Right lobe of liver (tissue), 6 donors: ENCODE measurements at places on chromosomes 12 and 14. TPM values are rescaled to one million over a fixed set of nuclear protein-coding genes. Genes with fewer than 3 reads are reported as not detected.

The TMEM52B gene
- 0.06 TPM for total RNA-seq

The VPS37B gene
- 6.7 TPM for total RNA-seq

The DPY19L2 gene
- 0.26 TPM for total RNA-seq

The MEG3 gene
- 13.6 TPM for total RNA-seq

The KRT83 gene
- not detected for total RNA-seq

The MYO1H gene
- total RNA-seq, result not detected

The MMP17 gene
- total RNA-seq, result 0.79 TPM

The GALC gene
- total RNA-seq, result 9.5 TPM

The STAB2 gene
- total RNA-seq, result 14.7 TPM

DNA sequence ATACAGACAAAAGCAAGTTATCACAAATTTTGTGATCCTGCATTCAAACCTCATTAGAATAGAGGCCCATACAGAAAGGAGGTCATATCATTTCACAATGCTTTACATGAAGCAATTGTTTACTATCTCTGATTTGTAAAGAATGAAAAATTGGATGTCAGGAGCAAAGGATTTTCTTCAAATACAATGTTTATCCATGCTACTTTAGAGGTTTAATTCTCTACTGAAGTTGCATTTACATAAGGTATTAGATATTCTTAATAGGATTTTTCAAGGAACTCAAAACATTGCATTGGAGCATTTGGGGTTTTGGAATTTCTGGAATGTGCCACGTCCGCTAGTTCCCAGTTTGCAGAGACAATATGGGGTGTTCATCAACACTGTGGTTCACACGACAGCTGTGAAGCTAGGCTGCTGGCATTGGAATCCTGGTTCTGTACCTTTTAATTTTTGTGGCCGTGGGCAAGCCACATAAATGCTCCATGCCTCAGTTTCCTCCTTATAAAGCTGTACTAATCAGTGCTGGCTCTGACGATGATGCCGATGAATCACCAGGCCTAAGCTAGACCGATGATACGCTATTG, 174.8 kb downstream of the APAF1 start:
- no peak for DNase-seq

DNA sequence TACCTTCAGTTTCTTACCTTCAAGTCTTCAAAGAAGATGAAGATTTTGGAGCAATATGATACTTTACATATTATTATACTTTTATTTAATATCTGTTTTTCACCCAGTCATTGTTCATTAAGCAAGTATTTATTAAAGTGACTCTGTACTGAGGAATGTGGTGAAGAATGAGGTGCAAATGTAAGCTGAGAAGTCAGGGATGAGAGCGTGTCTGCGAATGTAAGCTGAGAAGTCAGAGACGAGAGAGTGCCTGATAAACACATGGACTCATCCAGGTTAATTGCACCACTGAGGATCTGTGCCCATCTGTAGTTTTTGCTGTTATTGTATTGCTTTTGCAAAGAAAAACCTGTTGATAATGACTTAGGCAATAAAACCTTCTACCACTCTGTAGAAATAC, 211.9 kb upstream of the FAR2 start:
- no peak for DNase-seq

GRCh38 chr12:67441736-67442346, 172.7 kb downstream of the CAND1 start:
- peak; percentile 92 for DNase-seq

GRCh38 chr12:122785503-122785902, 11.1 kb downstream of the CCDC62 start:
- no peak for DNase-seq

GRCh38 chr14:80948291-80948690, 6.8 kb upstream of the CEP128 start:
- DNase-seq, result no peak

- no peak for DNase-seq
Observed at GRCh38 chr12:26101350-26101734, 23.5 kb downstream of the BHLHE41 start.

GRCh38 chr12:65505386-65506121, 227.1 kb downstream of the MSRB3 start:
- DNase-seq, result no peak

GRCh38 chr12:1911598-1912575, 6.6 kb downstream of the CACNA2D4 start:
- DNase-seq, result no peak

- peak; percentile 57 for DNase-seq
Observed at GRCh38 chr12:46803517-46803916, 22.3 kb downstream of the SLC38A4 start.

DNA sequence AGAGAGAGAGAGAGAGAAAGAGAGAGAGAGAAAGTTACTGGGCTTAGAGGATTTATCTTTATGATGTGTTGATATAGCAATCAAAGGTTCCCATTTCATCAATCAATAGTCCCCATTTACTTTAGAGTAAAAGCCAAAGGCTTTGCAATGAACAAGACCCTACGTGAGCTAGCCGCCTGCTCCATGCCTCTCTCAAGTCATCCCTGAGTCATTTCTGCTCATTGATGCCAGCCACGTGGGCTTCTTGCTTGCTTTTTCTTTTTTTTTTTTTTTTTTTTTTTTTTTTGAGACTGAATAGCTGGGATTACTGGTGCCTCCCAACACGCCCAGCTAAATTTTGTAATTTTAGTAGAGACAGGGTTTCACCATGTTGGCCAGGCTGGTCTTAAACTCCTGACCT, 70.9 kb downstream of the GPR135 start:
- DNase-seq, result no peak

GRCh38 chr12:27583981-27584380, 60.0 kb downstream of the PPFIBP1 start:
- DNase-seq, result no peak

DNA sequence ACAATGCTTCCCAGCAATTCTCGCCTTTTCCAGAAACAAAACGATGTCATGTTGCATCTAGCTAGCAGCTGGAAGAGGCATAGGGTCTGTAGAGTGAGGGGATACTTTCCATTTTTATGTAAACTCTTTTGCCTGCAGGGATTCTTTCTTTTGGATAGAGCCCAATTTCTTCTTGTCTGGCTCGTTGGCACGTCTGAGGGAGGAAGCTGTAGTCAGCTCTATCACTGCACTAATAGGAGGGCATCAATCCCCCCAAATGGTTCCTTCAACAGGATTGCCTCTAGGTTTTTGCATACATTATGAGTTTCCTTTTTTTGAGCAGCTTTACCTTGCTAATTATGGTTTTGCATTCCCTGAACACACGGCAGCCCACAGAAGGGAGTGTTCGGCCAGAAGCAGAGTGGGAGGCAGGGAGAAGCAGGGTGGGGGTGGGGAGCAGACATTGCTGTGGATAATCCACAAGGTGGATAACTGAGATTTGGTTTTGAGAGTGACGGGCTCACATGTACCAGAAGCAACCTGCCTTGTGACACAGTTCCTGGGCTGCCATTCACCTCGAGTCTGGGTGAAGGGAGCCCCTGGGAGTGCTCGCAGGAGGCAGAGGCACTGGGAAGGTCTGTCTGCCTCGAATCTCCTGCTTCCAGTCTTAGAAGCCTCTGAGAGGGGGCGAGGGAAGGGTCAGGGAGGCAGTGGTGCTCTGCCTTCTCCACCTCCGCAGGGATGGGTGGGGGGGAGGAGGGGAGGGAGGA, 24.5 kb downstream of the LRTM2 start:
- DNase-seq, result peak; percentile 26

GRCh38 chr12:21894792-21895595, 46.2 kb downstream of the ABCC9 start:
- peak; percentile 84 for DNase-seq

DNA sequence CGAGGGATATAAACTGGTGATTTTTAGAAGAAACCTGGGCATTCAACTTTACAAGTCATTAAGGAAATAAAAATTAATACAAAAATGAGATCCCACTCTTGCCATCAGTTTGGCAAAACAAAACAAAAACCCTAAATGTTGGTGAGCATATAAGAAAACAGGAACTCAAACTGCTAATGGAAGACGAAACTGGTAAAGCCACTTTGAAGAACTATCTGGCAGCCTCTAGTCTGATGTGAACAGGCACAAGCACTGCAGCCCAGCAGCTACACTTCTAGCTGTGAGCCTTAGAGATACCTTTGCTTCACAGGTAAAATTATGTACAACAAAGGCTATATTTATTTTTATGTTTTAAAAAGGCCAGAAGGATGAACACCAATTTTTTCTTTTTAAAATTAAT, 459.6 kb downstream of the ZFP36L1 start:
- DNase-seq, result no peak

DNA sequence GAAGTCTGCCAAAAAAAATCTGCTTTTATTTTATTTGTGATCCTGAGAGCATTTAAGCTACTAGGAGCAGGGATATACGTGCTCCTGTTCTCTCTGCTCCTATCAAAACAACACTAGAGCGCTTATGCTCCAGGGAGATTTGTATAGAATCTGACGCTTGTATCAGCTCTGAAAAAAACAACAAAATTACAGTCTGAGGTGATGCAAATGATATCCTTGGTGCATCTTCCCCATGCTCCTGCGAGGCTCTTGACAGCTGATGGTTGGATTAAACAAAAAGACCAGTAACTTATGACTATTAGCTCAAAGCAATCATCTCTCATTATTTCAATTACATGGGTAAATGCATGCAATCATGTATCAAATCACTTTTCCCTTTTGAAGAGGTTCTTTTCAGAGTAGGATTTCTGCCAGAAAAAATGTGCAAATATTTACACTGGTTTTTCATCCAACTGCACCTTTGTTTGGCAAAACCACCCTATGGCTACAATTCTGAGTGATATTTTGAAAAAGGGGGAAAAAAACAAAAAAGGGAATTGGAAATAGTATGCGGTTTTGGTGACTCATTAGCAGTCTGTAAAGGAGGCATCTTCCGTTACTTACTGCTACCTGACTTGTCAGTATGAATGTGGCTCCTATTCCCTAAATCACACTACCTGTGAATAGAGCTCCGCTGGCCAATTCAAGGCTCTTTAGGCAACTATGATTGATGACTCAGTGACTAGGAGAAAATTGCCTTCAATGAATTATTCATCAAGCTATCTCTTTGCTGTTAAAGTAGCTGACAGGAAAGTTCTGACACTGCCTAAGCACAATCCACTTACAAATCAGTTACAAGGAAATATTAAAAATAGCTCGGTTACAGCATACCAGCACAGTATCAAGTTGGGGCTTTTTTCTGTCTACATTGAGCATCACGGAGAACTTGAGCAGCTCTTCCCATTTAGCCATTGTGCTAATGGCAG, 450.0 kb downstream of the FOXG1 start:
- DNase-seq, result no peak

GRCh38 chr12:15541996-15542631, 219.8 kb downstream of the PTPRO start:
- DNase-seq, result no peak

DNA sequence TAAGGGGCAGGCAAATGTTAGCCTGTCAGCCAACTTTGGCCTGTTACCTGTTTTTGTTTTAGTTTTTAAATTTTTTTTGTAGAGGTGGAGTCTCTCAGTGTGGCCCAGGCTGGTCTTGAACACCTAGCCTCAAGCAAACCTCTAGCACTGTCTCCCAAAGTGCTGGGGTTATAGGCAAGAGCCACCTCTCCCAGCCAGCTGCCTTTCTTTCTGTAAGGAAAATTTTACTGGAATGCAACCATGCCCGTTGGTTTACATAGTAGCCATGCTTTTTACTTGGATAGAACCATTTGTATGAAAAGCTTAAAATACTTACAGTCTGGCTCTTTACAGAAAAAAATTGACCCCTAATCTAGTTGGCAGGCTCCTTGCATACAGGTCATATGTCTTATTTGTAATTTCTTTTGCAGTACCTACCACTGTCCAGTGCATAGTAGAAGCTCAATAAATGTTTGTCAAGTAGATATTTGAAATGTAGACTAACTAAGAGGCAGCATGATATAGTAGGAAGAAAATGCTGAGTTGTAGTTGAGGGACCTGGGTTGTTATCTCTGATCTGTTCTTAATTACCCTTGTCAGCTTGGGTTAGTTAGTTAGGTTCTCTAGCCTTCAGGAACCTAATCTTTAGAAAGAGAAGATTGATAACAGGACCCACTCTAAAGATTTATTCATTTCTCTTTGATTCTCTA, 4.7 kb downstream of the MDM2 start:
- DNase-seq, result no peak

GRCh38 chr14:77097006-77097699, 905 bp upstream of the CIPC start:
- DNase-seq, result no peak

GRCh38 chr12:123931686-123932321, 40.8 kb downstream of the CCDC92 start:
- no peak for DNase-seq

- no peak for DNase-seq
Observed at GRCh38 chr12:63045020-63045860, 105.8 kb downstream of the AVPR1A start.

DNA sequence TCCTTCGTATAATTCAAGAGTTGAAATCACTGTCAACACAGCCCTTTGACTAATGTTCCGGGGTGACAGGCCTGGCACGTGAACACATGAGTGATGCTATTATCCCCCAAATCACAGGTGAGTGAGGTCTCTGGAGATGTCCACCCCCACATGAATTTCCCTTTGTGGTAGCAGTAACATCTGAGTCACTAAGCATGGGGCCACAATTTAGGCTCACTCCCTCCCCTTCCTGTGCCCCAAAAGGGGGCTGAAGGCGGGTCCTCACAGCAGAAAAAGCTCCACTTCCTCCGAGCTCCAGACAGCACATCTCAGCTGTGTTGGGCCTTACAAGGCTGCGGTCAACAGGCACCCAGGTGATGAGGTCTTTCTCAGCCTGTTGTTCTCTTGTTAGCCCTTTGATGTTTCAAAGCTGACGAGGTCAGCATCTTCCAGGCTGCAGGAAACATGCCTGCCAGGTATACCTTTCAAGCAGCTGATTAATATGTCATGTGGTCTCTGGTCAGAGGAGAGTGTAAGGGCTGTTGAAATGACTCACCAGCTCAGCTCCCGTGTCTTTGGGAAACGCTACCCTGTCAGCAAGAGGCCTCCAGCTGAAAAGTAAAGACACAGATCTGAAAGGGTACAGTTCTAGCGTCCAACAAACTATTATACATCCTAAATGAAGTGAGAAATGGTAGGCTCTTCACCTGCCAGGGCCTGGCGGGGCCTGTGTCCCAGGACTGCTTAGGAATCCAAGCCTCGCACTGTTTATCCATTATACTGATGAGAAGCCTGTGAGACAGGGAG, 107.3 kb downstream of the ZFP36L1 start:
- no peak for DNase-seq

GRCh38 chr12:53755893-53756292, 4.1 kb upstream of the CISTR start:
- no peak for DNase-seq

DNA sequence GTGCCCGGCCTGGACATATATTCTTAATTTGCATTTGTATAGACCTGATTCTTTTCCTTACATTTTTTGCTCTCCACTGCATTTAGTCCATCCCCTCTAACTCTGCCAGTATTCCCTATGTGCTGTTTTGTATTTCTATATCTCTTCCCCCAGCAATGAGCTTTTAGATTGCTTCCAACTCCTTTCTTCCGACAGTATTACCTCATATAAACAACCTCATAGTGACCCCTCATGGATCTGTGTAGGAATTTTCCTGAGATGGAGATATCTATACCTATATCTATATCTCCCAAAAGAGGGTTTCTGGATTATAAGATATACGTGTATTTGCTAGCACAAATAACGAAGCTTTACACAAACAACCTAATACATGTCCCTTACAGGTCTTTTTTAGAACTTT, 161.9 kb downstream of the CRADD start:
- DNase-seq, result no peak
